T-cell (primary cell): ENCODE measurements at places on chromosomes 12 and 14.
A peak's percentile ranks its signal among the peaks of the same experiment; 100 is the strongest.

DNA sequence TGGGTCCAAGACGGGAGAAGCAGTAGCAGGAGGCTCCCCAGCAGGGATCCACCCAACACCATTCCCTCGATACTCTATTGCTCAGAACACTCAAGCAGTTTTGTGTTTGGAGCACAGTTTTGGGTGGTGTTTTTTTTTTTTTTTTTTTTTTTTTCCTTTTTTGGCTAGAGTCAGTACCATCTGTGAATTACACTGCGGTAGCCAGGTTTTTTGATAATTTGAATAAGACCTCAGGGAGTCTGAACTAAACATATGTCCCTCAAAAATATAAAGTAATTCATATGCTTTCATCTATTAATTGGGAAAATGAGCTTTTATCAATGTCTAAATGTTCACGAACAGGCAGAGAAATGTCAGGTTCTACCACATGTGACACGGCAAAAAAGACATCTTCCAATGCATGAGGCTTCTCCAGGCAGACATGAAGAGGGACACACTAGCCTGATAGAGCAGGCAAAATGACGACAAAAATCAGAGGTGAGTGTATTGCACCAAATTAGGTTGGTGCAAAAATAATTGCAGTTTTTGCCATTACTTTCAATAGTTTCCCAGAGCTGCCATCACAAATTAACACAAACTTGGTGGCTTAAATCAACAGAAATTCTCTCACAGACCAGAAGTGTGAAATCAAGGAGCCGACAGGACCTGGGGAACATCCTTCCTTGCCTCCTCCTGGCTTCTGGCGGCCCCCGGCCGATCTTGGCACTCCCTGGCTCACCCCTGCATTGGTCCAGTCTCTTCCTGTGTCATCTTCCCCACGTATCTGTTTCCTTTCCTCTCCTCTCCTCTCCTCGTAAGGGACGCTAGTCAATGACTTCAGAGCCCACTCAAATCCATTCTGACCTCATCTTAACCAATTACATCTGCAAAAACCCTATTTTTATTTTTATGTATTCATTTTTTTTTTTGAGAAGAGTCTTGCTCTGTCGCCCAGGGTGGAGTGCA, 33.9 kb downstream of the FOXN3 start:
- no peak for DNase-seq

DNA sequence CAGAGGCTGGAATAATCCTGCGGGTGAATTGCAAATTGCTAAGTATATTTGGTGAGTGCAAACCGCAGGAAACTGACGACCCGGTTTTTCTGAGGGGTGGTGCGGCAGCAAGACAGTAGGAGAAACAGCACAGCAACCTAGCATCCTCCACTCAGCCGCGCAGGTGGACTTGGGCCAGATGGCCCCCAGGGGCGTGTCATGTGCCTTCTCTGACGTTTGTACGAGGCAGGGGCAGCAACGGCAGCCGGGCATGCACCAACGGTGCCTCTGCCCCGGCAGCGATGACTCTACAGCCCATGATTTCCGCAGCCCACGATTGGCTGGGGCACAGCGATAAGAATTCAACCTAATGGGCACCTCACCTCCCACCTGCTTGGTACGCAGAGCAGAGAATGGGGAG, 11.1 kb upstream of the CLEC2A start:
- DNase-seq: no peak

DNA sequence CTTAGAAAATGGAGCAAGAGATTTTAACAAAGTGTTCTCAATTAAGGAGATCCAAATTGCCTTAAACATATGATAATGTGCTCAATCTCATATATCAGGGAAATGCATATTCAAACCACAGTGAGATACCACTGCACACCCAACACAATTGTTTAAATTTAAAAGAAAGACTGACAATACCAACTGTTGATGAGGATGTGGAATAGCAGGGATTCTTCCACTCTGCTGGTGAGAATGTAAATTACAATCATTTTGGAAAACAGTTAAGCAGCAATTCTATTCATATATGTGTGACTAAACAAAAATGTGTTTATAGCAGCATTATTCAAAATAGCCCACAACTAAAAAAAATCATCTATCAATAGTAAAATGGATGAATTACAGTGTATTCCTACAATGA, 144.2 kb downstream of the KICS2 start:
- DNase-seq: no peak

DNA sequence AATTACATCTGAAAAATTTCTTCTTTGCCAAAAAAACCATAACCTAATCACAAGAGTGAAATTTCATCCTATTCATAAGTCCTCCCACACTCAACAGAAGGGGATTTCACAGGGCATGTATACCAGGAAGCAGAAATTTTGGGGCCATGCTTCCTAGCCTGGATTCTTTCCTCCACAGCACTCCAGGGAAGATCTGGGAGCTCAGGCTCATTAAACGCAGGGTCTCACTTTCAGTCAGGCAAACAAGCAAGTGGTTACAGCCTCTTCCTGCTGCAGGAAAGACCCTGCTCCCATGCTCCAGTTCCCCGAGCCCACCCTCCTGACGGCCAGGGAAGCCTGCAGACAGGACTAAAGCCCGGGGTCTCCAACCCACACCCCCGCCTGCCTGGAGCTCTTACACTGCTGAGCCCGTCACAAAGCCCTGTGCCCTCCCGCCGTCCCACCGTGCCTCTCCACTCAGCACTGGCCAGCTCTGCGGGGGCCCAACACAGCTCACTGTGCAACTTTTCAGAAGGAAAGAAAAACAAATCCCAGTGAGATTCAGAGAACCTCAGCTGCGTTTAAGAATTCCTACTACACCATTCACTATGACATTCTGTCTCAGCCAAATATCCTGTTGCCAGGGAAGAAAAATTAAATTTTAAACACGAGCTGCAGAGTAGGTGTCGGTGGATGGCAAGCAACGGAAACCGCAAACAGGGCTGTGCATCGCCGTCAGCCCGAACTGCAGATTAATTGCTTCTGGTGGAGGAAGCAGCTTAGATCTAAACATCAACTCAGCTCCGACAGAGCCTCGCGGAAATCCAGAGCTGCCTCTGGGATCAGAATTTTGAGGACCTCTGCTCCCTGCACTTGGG, 106.7 kb upstream of the SFSWAP start:
- DNase-seq: peak; percentile 32

GRCh38 chr12:39348523-39348922, 94.4 kb downstream of the KIF21A start:
- no peak for DNase-seq

DNA sequence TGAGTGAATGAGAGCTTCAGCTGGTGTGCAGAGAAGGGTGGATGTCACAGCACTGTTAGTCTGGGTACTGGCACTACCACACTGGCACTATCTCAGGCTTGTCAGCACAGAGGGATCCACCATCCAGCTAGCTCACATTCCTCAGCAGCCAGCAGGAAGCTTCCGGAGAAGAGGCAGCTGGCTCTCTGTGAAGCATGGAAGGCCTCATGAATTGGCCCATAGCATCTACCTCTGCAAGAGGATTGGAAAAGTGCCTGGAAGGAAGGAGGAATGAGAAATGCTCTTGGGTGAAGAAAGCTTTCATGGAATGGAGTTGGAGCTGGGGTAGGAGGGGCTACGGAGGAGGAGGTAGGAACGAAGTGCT, 9.9 kb downstream of the KRT83 start:
- DNase-seq: no peak

DNA sequence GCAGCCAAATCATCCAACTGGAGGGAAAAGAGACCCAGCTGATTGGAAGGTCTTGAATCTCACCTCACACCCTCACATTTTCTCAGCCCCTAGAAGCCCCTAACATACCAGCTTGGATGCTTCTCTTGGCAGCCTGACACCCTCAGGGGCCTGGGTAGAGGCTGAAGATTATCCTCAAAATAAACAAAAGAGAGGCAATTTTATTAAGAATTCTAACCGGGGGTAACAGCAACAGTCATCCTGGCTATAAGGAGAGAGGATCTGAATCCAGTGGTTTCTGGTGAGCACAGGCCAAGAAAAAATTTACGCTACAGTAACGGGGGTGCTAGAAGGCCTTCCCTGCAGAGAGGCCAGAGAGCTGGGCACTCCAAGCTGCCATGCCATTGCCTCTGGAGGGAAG, 21.6 kb downstream of the KRT76 start:
- no peak for DNase-seq

GRCh38 chr12:70379846-70380245, 13.8 kb downstream of the KCNMB4 start:
- no peak for DNase-seq

- DNase-seq: no peak
These were observed 361.2 kb downstream of the SLC6A15 start for GRCh38 chr12:84551373-84551772.

DNA sequence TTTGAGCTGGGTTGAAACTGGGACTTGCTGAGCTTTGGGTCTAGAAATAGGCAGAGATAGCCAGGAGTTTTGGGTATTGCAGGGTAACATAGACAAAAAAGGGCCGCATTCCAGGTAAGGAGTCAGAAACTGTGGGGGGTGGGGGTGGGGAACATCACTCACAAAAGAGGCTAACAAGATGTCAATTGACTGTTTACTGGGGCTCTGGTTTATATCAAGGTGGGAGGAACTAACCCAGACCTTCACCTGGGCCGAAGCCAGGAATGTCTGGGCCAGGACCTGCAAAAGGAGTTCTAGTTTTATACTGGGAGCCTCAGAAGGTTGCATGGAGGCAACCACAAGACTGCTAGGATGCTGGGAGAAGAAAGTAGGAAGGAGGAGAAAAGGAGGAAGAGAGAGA, 154.4 kb downstream of the EMP1 start:
- no peak for DNase-seq

- no peak for DNase-seq
These were observed 12.9 kb upstream of the OXA1L start for GRCh38 chr14:22753586-22753985.

GRCh38 chr12:96751626-96752025, 155.4 kb upstream of the NEDD1 start:
- DNase-seq: no peak

DNA sequence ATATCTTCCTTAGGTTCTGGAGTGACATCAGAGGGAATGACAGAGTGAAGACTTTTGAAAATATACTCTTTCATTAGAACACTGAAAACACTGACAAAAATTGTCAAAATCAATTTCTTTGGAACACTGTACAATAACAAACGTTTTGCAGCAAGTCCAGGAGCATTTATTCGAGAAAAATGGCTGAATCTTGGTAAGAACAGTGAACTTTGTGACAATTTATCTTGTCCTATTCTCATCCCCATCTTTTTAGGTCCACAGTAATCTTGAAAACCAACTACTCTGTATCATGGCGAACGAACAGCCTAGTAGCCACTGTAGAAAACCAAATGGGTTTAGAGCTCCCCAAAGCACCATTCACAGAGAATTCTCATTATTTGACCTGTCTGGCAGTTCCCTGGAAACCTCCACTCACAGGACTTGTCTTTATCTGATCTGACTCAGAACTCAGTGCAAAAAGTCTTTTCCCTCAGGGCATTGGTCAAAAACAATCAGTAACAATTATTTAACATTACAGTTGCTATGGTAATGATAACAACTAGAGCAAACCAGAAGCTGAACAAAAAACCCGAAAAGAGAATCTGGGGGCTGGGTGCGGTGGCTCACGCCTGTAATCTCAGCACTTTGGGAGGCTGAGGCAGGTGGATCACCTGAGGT, 20.3 kb upstream of the PPP2R5E start:
- DNase-seq: no peak

DNA sequence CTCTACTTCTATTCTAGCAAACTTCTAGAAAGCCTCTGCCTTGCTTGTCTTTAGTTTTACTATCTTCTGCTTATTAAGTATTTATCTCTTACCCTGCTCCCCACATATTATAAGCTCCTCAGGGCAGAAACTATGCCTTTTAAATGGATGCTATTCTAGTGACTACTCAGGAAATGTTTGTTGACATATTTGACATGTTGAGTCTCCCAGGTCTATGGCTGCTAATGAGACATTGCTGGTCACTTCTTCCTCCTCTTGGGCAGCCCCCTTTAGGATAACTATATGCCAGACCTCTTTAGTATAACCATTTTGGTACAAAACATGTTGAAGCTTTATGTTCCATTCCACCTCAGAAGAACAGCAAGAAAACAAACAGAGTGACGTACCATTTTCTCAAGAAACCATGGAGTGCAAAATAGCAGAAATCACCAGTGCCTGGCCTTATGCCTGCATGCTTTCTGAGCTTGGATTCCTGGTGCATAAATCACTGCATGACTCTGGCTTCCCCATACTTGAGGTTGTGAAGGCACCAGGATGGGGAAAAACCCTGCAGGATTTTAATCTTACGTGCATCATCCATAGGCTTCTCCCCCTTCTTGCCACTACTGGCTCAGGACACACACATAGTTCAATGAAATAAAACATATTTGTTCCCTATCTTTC, 202.6 kb downstream of the TMX1 start:
- DNase-seq: no peak

- DNase-seq: no peak
These were observed 45.4 kb upstream of the PCED1B start for GRCh38 chr12:47033789-47034555.

- no peak for DNase-seq
These were observed 26.4 kb downstream of the FAM222A start for GRCh38 chr12:109739747-109740693.

GRCh38 chr12:45731190-45731775, 1.8 kb downstream of the ARID2 start:
- no peak for DNase-seq

- DNase-seq: no peak
These were observed 26.5 kb downstream of the IL26 start for GRCh38 chr12:68199127-68199526.

DNA sequence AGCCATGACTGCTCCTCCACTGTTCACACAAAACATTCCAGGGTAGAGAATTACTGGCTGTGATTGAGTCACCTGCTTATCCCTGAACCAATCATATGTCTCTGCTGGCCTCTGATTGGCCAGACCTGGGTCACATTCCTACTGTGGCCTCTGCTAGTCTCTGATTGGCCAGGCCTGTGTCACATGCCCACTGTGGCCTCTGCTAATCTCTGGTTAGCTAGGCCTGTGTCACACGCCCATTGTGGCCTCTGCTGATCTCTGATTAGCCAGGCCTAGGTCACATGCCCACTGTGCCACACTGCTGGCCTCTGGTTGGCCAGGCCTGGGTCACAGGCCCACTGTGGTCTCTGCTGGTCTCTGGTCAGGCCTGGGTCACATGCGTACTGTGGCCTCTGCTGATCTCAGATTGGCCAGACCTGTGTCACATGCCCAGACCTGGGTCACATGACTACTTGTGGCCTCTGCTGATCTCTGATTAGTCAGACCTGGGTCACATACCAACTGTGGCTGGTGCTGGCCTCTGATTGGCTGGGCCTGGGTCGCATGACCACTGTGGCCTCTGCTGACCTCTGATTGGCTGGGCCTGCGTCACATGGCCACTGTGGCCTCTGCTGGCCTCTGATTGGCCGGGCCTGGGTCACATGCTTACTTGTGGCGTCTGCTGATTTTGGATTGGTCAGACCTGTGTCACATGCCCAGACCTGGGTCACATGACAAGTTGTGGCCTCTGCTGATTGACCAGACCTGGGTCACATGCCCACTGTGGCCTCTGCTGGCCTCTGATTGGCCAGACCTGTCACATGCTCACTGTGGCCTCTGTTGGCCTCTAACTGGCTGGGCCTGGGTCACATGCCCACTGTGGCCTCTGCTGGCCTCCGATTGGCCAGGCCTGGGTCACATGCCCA, 251.6 kb downstream of the SLC15A4 start:
- no peak for DNase-seq
